ENCODE measurements at places on chromosomes 11 and 22.

DNA sequence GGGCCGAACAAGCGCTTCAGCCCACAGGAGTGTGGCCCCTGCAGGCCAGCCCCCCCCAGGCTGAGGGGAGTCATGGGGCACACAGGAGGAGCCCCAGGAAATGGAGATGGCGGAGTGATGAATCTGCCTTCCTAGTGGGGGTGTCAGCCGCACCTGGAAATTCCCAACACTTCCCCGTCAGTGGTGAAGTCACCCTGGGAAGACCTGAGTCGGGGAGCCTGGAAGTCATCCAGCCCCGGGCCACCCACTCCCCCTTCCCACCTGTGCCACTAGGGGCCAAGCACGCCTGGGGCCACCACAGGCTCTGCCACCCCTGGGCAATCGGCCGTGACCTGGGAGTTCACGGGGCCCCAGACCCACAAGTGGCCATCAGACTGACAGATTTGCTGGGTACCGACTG lies 12.6 kb downstream of the WNT7B start:
- DNase-seq: no peak

DNA sequence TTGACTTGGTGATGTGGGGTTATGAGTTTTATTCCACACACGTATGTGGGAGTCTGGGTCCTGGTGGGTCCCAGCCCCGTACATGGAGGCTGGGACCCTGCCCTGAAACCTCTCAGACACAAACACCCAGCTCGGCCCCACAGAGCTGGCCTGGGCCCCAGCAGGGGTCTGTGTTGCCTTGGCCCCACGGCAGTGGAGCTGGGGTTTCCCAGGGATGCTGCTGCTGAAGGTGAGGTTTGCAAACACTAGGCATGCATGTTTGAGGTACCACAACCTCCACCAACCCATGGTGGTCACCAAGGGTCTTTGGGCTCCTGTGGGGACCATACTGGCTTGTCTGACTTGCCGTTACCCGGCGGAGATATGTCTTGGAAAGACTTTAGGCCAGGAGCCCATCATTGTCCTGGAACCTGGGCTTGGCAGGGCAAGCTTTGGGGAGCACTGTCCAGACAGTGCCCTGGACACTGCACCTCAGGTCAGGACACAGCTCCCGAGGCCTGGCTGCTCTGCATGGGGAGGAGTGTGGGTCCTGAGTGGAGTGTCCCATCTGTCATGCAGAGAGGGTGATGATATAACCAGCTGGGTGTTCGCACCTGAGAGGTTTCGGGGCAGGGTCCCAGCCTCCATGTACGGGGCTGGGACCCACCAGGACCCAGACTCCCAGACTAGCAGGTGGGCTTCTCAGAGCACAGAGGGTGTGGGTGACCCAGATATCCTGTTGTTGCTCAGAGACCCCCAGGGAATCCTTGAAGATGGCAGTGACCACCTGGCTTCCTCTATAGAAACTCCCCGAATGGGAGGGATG lies 63.3 kb downstream of the KCNQ1 start:
- no peak for DNase-seq

DNA sequence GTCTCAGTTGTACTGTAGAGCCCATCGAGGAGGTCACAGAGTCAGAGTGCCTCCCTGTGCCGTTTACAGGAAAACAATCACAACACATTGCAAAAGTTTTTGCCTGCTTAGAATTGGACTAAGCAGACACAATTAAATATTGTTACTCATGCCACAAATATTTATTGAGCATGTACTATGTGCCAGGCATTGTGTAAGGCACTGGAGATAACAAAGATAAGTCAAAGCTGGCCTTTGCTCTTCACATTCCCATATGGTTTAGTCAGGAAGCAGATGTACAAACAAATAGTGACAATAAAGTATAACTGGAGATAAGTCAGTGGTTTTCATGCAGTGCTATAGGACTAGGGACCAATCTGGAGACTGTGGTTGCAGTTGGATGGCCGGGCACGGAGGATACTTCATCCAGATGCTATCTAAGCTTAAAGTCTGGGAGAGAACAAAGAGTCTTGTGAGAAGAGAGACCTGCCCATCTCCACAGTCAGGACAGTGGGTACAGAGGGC lies 550.7 kb downstream of the INSC start:
- no peak for DNase-seq

DNA sequence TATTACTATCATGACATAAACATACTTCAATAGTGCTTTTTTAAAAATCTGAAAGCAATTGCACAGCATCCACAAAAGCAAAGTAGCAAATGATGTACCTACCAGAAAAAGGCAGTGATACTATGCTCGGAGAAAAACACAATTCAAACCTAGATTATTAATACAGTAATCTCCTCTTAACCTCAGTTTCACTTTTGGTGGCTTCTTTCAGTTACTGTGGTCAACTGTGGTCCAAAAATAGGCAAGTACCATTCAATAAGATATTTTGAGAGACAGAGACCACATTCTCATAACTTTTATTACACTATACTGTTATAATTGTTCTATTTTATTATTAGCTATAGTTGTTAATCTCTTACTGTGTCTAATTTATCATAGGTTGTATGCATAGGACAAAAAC lies 20.8 kb downstream of the KCNA4 start:
- no peak for DNase-seq

DNA sequence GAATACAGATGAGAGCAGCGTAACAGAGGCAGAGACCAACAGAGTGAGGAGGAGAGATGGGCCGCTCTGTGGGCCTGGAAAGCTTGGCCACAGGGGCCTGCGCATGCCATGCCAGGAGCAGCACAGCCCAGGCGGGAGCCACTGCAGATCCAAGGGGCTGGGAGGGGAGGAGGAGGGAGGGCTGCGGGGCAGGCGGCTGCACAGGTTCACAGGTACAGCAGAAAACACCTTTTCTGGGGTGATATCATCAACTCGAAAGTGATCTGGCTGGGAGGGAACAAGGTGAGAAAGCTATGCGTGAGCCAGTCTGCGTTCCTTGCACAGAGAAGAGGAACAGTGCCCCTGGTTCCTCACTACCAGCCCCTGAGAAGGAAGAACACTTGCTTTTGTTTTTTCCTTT lies 14.8 kb downstream of the VPS37C start:
- DNase-seq: no peak

DNA sequence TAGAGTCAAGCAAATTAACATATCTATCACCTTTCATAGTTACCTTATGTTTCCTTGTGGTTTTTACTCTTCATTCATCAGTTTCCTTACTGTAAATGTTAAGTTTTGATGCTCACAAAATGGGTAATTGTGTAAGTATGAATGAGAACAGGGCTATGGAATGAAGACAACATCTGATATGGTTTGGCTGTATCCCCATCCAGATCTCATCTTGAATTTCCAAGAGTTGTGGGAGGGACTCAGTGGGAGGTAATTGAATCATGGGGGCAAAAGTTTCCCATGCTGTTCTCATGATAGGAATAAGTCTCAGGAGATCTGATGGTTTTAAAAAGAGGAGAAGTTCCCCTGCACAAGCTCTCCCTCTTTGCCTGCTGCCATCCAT lies 107.6 kb downstream of the CCDC34 start:
- DNase-seq: no peak

DNA sequence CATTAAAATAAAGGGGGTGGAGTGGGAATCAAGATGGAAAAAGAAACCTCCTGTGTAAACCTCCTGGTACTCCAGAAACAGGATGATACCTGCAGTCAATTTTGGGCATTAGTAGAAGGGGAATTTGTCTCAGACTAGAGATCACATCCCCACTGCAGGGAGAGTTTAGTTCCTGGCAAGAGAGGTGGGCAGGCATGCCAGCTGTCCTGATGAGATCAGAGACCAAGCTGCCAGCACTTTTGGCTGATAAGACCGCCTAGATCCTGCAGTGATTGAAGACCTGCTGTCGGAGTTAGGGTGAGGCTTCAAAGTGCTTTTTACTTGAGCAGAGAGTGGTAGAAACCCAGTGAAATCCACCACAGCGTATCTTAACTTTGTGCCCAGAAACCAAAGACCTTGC lies 29.7 kb upstream of the NELL1 start:
- DNase-seq: no peak

DNA sequence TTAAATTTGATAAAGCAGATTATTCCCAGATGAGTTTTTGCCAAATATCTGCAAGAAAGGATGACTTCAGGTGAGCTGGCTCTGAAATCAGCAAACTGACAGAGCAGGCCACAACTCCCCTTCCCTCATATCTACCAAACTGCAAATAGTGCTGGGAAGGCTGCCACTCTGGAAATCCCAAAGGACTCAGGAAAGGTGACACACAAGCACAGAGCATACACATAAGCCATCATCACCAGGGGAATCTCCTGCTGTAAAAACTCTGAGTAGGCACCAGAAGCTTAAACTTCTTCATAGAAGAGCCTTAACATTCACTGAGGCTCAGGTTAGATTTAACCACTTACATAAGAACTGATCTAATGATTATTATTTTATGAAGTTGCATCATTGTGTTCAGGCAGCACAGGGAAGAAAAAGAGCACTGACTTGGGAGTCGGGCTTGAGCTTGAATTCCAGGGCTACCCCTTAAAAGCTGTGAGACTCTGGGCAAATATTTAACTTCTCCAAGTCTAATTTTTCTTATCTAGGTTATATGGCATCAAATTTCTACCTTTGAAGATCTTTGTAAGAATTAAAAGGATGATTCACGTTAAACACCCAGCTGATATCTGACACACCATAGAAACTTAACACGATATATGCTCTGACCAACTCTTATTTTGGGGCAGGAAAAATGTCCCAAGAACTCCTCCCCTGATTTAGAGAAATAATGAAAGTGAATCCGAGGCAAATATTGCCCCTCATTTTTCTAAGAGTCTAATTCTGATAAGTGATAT lies 15.0 kb downstream of the SYTL2 start:
- no peak for DNase-seq

- no peak for DNase-seq
Measured at GRCh38 chr22:43946384-43946667, 8.9 kb upstream of the SAMM50 start.

DNA sequence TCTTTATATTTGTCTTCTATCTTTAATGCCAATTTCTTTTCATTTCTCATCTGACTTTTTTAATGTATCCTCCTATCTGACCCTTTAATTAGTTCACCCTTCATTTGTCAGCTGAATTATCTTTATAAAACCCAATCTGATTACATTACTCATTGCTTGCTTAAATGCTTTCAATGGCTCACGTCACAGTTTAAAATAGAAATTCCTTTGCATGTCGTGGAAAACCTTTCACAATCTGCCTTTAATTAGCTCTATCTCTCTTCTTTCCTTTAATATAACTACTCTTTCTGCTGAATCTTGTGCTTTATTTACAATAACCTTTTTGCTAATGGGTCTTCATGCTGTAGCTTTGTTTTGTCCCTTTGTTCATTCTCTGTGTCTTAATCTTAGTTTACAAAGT lies 125.7 kb downstream of the DYNC2H1 start:
- DNase-seq: no peak
